Cerebellum (tissue), 4 donors: ENCODE measurements at places on chromosomes 6 and 20.

DNA sequence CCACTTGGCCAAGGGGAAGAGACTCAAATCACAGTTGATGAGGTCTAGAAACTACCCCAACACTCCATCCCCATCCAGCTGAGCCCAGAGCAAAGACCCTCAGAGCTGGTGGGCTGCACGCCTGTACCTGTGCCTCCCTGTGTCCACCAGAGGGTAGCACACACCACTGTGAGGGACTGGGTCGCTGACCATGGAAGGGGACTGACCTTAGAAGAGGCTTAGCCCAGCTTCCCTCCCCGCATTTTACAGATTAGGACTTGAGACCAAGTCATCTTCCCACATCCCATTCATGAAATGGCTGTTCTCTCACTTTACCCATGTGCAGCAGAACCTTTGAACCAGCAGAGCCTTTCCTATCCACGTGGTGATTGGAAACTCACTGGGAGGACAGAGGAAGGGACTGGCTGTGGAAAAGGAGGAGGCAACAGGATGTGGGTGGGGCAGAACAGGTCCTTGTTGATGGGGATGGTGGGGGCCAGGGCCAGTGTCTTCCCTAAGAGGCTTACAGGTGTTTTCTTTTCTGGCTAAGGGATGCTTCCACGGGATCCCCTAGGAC is 44.3 kb downstream of the CPXM1 start:
- no peak for DNase-seq

DNA sequence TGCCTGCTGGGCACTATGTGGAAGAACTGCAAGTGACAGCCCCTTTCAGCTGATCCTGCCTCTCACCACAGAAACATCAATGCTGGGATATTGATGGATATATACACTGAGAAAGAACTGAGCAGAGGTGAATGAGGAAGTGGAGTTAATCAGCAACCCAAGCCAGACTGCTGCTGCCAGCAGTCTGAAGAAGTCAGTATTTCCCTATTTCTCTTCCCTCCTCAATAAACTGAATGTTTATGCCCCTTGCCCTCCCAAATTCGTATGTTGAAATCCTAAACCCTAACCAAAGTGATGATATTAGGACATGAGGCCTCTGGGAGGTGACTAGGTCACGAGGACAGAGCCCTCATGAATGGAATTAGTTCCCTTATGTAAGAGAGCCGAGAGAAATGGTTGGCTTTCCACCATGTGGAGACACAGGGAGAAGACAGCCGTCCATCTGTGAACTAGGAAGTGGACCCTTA is 76.3 kb downstream of the CDK19 start:
- DNase-seq = no peak

GRCh38 chr20:33837096-33837830 is 26.1 kb downstream of the CHMP4B start:
- DNase-seq = no peak

DNA sequence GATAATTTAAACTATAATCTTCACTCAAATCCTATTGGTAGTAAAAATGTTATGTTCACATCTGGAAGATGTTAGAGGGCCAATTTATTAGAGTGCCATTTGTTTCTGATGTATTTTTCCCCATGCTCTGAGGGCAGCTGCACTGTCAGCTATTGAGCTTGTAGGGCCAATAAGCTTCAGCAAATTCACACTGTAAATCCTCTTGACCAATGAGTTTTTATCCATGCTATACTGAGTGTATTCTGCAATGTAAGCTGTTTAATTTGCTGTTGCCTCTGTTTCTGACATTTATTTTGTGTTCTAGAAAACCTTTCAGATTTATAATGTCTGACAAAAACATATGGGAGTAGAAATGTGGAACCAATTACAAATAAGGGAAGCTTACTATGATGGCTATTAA is 62.6 kb downstream of the OGFRL1 start:
- DNase-seq = no peak

DNA sequence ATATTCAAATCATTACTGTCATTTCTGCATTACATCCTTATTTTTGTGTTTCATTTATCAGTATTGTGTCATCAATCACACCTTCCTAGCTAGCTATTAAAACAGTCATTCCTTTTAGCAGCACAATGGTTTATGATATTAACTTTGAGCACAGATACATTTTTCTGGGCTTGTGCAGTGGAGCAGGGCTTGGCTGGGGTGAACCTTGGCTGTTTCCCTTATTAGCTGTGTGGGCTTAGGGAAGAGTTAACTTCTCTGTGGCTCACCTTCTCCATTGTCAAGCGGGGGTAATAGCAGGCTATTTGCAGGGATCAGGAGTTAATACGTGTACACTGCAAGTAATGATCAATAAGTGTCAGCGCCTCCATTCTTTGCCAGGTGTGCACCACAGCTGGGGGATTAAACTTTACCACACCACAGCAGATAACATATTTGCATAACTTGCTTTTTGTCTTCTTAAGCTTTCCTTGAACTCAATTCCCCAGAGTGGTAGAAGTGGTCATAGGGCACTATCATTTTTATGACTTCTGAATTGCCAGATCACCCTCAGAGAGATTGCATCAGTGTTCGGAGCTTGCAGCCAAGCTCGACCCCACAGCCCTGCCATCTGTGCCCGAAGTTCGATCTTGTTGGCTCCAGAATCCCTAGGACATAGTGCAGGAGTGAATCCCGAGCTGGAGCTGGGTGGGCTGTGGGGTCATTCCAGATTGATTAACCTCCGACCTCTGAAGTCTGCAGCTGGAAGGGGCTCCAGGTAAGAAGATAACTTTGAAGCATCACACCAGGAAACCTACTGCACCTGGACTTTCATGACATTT is 1.5 kb upstream of the PYGB start:
- DNase-seq = no peak

DNA sequence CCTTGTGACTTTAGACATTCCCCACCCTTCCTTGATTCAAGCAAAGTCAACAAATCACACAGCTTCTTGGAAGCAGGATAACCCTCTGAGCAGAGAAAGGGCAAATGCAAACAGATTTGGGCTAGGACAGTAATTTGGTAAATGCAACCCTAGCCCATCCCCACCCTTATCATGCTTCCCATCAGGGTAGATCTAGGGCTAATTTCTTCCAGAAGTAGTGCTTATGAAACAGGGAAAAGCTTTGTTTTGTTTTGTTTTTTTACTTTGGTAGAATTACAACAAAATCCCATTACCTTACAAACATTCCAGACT is 525.1 kb upstream of the NOX3 start:
- no peak for DNase-seq

DNA sequence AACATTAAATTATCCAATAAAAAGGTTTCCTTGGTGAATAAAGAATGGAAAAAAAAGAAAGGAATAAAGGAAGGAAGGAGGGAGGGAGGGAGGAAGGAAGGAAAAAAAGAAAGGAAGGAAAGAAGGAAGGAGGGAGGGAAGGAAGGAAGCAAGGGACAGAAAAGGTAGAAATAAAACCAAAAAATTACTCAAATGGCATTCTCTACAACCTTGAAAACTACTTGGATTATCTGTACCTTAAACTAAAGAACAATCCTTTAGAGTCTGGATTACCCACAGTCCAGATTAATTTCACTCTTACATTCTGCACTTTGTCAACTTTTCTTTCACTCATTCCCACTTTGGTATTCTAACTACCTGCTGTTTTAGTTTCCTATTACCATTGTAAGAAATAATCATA is 361.8 kb upstream of the ADGRB3 start:
- DNase-seq = no peak
